ENCODE measurements at places on chromosomes 16 and 17.

DNA sequence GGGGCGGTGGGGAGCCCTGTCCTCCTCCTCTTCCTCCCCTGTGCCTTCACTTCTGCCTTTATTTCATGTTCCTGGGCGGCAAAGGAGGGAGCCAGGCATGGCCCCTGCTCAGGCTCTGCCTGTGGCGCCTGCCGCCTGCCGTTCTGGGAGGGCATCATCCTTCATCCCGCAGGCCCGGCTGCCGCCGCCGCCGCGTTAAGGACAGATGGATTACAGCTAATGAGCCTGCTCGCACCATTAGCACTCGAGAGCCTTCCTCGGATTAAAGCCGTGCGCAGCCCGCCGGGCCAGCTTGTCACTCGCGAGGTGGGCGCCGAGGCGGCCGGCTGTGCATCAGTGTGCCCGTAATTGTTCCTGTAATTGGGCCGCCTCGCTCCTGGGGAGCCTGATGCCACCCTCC, 127.7 kb upstream of the GSE1 start:
- DNase-seq = no peak

- DNase-seq = peak; percentile 96
Measured at GRCh38 chr17:49995055-49995738, at the start of gene DLX3. Gene DLX3, minus strand, starts transcription at chr17:49995224. Its CDS starts 226 bp downstream, at chr17:49994998.

GRCh38 chr17:9291912-9292560, 270.7 kb downstream of the NTN1 start:
- DNase-seq = peak; percentile 69

DNA sequence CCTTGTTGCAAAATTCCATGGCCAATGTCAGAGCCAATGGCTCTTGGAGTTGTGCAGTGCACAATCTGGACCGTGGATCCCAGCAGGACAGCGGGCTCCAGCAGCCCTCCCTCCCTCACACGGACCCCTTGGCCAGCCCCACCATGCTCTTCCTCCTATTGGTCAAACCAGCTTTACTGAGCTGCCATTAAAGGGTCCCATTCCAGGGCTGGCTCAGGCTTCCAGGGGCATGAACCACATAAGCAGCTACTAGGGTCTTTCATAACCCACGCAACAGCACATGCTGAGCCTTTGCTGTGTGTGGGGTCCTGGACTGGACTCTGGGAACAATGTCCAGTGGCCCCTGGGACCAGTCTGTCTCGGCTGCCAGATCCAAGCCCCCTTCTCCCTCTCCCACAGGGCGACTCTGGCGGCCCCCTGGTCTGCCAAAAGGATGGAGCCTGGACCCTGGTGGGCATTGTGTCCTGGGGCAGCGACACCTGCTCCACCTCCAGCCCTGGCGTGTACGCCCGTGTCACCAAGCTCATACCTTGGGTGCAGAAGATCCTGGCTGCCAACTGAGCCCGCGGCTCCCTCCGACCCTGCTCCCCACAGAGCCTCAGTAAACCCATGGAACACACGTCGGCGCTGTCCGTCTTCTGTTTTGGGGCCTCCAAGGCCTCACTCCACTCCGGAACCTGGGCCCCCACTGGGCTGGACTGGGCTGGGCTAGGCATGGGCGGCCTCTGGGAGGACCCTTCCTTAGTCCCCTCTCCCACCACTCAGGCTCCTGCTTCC, 5.7 kb downstream of the CTRB1 start:
- DNase-seq = peak; percentile 44

GRCh38 chr16:85555719-85556455, 57.2 kb upstream of the GSE1 start:
- no peak for DNase-seq

DNA sequence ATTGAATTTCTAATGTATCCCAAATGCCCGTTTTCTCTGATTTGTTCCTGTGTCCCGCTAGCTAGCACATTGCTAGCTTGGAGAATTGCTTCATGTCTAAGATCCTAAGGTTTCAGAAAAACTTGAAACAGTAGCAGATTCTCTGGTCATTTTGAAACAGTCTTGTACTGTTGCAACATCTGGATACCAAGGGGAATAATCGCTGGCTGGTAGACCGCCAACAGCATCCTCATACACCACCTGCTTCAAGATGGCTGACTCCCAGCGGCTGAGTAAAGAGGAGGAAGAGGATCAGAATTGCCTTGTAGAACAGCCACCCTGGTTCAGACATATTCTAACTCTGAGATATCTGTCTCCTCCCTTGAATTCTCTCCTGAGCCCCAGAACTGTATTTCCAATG, 226.7 kb upstream of the ELAC2 start:
- DNase-seq = no peak

GRCh38 chr16:10138881-10139280, 43.3 kb downstream of the GRIN2A start:
- no peak for DNase-seq

GRCh38 chr17:63240106-63240505, 206.0 kb downstream of the CYB561 start:
- no peak for DNase-seq

GRCh38 chr17:74430706-74431567, 951 bp upstream of the GPRC5C start:
- peak; percentile 87 for DNase-seq

GRCh38 chr17:37702598-37702997, 42.3 kb downstream of the HNF1B start:
- no peak for DNase-seq

GRCh38 chr16:29996766-29997250, 767 bp downstream of the INO80E start:
- DNase-seq = no peak

DNA sequence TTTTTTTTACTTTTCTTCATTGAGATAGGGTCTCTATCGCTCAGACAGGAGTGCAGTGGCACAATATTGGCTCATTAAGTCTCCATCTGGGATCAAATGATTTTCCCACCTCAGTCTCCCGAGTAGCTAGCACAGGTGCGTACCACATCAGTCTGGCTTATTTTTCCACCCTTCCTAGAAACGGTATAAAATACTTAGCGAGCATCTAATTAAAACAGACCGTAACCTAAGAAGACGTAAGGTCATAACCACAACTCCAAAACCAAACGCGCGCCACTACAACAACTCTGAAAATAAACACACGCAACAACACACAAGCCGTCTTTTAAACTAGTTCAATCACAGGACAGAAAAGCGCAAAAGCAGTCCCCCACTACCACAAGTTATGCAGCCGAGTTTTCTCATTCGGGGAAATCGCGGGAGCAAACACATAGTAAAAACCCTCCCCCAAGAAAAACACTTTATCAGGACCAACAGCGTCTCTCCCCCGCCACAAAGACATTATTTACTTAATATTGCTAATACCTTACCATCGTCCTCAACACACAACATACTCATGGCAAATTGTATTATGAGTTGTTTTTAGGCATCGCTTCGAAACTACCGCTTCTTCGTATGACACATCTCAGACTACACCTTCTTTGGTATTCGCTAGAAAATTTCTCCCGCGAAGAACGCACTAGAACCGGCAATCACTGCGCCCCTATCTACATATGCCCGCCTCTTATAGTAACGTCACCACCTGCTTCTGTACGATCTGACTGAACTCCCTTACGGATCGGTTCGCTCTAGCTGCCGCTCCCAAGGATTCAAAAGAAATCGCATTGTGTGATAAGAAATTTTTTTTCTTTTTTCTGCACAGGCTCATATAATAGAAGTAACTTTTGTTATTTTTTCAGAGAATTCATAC, 32.8 kb downstream of the TEX14 start:
- DNase-seq = peak; percentile 88

DNA sequence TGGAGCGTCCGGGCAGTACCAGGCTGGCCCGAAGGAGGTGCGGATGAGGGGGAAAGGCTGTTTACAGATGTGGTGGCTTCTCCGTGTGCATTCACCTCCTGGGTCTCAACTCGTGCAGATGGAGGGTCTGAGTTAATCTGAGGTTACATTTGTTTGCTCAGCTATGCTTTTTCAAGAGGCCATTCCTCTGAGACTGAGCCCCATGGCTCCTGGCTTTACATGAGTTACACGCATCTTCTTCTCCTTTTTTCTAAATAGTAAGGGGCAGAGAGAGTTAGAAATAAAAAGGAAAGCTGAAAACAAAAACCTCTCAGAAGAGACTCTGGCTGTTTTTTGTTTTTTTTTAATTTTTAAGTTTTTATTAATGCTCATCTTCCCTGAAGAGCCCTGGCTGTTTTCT, 29.0 kb downstream of the IRF8 start:
- no peak for DNase-seq

- no peak for DNase-seq
Measured at GRCh38 chr16:85173981-85174751, 61.9 kb upstream of the CIBAR2 start.

- no peak for DNase-seq
Measured at GRCh38 chr17:56890390-56890789, 23.5 kb downstream of the TRIM25 start.

DNA sequence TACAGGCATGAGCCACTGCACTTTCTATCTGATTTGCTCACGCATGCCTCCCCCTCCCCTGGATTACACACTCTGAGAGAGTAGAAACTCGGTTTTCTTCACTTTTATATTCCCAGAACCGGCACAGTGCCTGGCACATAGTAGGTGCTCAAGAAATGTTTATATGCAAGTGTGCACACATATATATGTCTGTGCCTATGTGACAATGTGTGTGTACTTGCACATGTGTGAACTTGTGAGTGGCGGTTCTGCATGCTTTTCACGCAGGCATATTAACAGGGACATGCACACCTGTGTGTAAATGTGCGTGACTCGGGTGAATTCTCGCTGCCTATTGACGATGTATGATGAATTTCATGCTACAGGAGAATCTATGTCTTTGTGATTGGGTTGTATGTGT, 22.1 kb upstream of the IL21R start:
- DNase-seq = no peak

GRCh38 chr17:5416901-5417300, 2.6 kb downstream of the NUP88 start:
- no peak for DNase-seq

- no peak for DNase-seq
Measured at GRCh38 chr17:10105513-10106001, 92.8 kb downstream of the GAS7 start.

DNA sequence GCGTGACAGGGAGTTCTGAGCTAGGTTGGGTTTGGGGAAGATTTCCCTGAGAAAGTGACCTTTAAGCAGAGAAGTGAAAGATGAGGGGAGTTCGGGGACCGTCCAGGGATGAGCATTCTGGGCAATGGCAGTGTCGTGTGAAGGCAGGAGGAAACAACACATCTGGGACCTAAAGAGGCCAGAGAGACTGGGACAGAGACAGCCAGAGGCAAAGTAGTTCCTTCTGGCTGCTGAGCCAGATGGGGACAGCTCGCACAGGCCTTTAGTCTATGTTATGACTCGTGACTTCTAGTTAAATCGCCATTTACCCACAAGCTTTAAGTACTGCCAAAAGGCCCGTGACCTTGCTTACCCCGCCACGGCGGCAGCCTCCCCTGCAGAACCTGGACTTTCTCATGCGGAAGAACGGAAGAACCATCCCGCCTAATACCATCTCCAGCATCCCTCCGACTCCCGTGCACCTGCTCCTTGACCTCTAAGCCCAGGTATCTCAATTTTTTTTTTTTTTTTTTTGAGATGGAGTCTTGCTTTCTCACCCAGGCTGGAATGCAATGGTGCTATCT, 8.5 kb upstream of the MED11 start:
- no peak for DNase-seq

- peak; percentile 90 for DNase-seq
Measured at GRCh38 chr16:8866118-8866883, 2.5 kb downstream of the CARHSP1 start.

- DNase-seq = no peak
Measured at GRCh38 chr16:13480801-13481200, 439.2 kb upstream of the ERCC4 start.

DNA sequence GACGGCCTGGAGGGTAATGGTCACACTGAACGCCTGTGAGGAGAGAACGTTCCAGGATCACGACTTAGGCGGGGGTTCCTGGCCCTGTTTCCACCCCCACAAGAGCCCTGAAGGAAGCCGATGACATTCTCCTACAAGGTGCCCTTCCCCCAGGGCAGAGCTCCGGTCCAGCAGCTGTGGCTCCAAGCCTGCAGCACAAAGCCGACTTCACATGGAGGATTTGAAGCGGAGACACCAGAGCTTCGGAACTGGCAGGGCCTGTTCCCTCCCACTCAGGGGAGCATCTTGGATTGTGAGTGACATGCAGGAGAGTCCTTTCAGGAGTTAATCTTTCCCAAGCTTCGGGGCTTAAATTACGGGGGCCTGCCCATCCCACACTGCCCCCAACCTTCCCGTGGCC, 5.0 kb downstream of the FADS6 start:
- peak; percentile 55 for DNase-seq

GRCh38 chr17:69043098-69043734, 17.5 kb downstream of the ABCA9 start:
- no peak for DNase-seq

DNA sequence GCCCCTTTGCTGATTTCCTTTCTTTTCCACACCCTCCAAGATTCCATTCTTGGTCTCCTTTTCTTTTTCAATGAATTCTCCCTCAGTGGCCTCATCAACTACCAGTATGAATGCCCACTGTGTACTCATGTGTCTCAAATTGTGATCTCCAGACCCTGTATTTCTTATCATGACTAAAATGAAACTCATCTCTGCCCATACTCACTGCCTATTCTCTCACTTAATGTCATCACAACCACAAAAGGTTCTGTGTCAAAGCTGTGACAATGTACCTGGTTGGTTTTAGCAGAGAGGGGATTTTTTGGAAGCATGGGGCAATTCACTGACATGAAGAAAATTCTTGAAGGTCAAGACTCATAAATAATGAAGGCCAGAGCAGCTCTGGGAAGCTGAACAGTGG, 11.5 kb upstream of the TBX4 start:
- no peak for DNase-seq

DNA sequence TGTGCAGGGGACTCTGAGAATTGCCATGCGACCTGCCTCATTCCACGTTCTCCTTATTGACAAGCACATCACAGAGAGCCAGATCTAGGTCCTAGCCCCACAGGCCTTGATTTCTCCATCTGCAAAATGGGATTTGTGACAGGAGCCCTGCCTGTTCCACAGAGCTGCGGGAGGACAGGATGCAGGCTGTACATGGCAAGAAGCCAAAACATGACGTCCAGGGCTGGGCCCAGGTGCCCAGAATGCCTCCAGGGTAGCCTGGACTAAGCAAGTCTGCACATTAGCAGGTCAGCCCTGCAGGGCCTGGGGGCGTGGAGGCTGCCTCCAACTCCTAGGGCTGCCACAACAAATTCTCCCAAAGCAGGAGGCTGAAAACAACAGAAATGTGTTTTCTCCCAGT, 235.7 kb upstream of the SDK2 start:
- DNase-seq = no peak

Data from ecto neural progenitor cell (in vitro differentiated cells).